ENCODE measurements at places on chromosomes 12 and 14.
A peak's percentile ranks its signal among the peaks of the same experiment; 100 is the strongest.

- no peak for DNase-seq
These were observed 53.4 kb upstream of the DIO2 start for GRCh38 chr14:80264702-80265101.

DNA sequence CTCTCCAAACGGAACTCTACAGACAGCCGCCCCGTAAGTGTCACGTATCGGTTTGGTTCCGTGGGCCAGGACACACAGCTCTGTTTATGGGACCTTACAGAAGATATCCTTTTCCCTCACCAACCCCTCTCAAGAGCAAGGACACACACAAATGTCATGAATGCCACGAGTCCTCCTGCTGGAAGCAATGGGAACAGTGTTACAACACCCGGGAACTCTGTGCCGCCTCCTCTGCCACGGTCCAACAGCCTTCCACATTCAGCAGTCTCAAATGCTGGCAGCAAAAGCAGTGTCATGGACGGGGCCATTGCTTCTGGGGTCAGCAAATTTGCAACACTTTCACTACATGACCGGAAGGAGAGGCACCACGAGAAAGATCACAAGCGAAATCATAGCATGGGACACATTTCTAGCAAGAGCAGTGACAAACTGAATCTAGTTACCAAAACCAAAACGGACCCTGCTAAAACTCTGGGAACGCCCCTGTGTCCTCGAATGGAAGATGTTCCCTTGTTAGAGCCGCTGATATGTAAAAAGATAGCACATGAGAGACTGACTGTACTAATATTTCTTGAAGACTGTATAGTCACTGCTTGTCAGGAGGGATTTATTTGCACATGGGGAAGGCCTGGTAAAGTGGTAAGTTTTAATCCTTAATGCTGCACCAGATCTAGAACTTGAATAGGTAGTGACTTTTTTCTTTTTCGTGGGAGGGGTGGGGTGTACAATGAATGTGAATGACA lies 69.7 kb downstream of the WDR20 start:
- no peak for DNase-seq

- DNase-seq: peak; percentile 66
These were observed 412.3 kb downstream of the RPS29 start for GRCh38 chr14:49173765-49174373.

GRCh38 chr14:75411214-75411540 lies 16.6 kb upstream of the JDP2 start:
- peak; percentile 74 for DNase-seq

DNA sequence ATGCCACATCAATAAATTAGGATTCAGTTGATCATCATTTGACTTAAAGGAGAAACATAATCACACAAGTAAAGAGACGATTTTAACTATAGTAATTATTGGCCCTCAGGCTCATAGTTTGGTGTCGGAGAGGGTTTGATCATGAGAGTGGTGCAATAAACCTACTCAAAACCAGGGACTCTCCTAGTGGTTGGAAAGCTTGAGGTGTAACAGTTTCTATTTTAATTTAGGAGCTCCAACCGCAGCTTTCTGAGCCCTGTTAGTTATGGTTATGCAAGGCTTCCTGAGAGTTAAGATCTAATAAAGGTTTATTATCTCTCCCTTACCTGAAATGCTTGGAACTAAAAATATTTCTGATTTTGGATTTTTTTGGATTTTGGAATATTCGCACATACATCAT lies 36.4 kb downstream of the TMTC2 start:
- DNase-seq: no peak
